ENCODE measurements at places on chromosomes 7 and 10.
A peak's percentile ranks its signal among the peaks of the same experiment; 100 is the strongest.

DNA sequence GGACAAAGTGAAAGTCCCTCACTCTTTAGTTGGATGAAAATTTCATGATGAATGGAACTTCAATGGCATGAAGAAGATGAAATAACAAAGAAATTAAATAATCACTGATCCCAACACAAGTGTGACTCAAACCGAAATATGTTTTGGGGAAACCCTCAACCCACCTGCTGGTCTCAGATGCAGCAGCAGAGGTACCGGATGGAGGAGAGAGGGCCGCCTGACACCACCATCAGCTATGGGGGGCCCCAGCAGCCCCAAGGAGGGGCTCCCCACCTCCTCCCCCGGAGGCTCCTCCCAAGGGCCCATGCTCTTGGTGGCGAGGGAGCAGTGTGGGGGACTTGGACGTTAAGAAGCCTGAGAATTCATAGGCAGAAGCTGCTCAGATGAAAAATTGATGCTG is 137.2 kb upstream of the ADARB2 start:
- no peak for DNase-seq

- no peak for DNase-seq
These were observed 31.6 kb downstream of the IKZF1 start for GRCh38 chr7:50335795-50336754.

- no peak for DNase-seq
These were observed 70.1 kb upstream of the CABCOCO1 start for GRCh38 chr10:61592581-61592980.

GRCh38 chr7:26485367-26485934 is 193.8 kb downstream of the SNX10 start:
- no peak for DNase-seq

DNA sequence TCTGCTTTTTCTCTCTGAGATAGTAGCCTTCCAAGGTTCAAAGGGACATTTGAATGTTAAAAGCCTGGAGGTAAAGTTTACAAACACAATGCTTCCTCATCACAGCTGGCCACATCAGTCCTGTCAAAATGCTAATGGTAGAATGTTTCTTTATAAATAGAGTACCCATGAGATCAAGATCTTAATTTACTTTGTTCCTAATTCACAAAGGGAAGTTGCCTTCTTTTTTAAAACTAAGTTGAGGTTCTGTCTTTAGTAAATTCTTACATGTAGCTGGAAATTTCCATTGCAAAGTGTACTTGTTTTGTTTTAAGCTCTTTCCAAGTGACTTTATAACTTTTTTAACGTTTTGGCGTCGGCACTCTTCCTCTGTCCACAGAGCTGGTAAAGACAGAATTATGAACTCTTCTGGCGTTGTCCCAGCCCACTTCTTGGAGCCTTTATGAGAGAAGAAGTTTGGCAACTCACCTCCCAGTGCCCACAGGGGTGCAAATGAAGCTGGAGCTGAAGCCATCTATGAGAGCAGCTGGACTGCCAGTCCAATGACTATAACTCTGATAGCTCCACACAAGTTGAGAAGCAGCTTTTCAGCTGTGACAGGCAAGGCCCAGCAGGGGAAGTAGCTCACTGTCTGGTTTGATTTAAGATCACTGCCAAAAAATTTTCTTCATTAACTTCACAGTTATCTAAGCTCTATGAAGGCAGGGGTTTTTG is 23.3 kb downstream of the FZD1 start:
- DNase-seq = no peak

- no peak for DNase-seq
These were observed 30.0 kb downstream of the DENND10 start for GRCh38 chr10:119133949-119134348.

- no peak for DNase-seq
These were observed 28.6 kb upstream of the ST7 start for GRCh38 chr7:116924741-116925140.

GRCh38 chr10:49347827-49348226 is 48.1 kb downstream of the DRGX start:
- no peak for DNase-seq

- DNase-seq = no peak
These were observed 26.0 kb upstream of the ZNF273 start for GRCh38 chr7:64876792-64877713.

GRCh38 chr7:82444220-82444909 is 788 bp upstream of the CACNA2D1 start:
- peak; percentile 54 for DNase-seq

GRCh38 chr10:66862687-66863258 is 63.1 kb upstream of the LRRTM3 start:
- DNase-seq = no peak

DNA sequence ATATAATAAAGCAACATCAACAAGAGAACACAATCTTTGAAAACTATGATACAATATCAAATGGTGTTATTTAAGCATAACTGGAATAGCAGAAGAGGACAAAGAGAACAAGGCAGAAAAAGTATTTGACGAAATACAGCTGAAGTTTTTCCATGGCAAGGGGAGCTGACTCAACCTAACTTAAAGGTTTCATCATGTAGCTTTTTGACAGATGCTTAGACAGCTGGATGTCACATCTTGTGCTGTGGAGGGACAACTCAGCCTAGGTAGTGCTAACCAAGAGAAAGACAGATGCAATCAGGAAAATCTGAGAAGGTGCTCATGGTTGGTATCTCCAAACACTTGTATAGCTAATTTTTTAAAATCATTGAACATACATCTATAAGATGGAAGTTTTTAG is 208.2 kb downstream of the TFEC start:
- no peak for DNase-seq

DNA sequence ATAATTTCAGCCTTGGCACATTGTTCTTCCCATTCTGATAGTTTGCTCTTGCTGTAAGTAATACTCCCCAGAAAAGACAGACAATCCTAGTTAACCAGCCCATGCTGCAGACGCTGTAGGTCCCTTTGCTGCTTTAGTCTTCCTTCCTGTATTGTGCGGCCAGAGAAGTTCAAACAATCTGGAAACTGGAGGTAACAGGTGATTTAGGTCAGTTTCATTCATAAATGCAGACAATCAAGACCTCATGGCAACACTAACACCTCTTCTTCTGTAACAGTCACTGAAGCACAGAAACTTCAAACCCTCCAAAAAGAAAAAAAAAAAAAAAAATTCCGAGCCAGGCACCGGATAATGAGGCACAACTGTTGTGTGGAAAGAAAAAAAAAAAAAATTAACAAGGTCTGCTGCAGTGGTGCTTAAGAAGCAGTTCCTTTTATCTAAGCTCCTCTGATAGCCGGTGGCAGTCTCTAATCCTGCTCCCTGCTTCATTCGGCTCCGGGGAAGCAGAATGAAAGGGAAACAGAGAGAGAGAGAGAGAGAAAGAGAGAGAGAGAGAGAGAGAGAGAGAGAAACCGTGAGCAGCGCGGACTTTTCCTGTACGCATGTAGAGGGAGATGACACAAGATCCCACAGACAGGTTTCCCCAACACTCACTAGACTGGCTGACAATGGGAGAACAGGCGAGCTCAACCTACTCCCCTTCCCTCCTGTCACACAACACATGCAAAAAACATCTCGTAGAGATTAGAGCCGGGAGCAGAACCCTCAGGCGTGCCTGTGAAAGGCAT is at the start of gene SEMA3A:
SEMA3A (minus strand) TSS at position 306 of the 788 bp plus-strand sequence; CDS start at position 103, 203 bp downstream.
- no peak for DNase-seq

DNA sequence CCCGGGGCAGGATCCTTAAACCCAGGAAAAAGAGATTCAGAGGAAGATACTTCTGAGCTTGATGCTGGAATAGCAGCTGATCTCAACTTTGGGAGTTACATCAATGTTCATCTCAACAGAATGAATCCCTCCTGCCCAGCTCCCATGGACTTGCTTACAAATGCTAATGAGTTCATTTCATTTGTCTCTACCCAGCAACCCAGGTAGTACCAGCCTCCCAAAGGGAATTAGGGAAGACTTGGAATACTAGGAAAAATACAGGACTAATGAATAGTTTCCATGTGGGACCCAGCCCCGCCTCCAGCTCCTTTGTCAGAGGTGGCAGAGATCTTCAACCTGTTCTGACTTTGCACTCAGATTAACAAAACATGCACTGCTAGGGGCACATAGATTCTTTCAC is 22.1 kb upstream of the TCF7L2 start:
- DNase-seq = no peak

GRCh38 chr10:62047960-62048383 is 146.5 kb downstream of the ARID5B start:
- no peak for DNase-seq

GRCh38 chr7:28169230-28169629 is 11.4 kb downstream of the JAZF1 start:
- no peak for DNase-seq

DNA sequence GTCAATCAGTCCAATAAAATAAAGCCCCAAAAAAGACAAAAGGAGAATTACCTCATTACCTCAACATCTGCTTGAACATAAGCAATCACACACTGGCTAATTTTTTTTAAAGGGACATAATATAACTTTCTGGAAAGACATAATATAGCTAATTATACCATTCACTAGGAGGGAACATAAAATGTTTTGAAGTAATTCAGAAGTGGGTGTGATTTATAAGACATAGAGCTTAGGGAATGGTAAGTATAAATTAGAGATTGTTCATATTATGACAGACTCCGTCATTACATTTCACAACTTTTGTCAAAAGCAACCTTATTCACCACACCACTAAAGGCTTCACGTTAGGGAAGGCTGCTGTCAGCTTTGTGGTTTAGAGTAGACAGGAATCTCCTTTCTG is 3.8 kb downstream of the SHTN1 start:
- DNase-seq = no peak
